ENCODE measurements at places on chromosomes 5 and 9.

DNA sequence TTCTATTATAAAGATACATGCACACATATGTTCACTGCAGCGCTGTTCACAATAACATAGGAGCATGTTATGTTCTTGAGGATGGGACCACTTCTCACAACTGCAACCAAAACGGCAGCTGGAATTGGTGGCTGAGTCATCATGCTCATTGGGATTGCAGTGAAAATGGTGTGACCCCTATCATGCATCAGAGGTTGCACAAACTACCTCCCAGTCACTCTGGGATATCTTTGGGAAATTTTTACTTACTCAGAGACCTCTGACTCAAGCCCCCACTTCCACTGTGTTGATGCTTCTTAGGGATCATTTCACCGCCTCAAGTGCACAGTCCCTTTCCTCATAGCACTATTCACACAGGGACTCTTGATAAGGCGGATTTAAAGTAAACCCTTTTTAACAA lies 474.1 kb downstream of the BNC2 start:
- DNase-seq, result no peak

- no peak for DNase-seq
These were observed 221.0 kb downstream of the TSSK1B start for GRCh38 chr5:113213551-113214425.

DNA sequence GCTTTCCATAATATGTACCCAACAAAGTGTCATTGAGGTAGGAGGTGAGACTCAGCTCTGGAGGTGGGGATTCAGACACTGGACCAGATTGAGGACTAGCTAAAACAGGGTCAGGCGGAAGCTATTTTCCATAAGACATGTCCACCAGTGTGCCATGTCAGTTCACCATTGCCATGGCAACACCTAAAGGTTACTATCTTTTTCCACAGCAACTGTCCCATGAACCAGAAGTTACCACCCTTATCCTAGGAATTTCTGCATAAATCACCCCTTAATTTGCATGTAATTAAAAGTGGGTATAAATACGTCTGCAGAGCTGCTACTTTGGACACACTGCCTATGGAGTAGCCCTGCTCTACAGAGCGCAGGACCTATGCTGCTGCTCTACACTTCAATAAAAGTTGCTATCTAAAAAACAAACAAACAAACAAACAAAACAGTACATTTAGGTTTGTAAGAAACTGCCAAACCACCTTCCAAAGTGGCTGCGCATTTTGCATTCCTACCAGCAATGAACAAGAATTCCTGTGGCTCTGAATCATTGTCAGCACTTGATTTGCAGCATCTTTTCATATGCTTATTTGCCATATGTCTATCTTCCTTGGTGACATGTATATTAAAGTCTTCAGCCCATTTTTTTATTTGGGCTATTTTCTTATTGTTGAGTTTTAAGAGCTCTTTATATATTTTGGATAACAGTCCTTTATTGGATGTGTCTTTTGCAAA lies 18.0 kb upstream of the TRIM32 start:
- DNase-seq, result no peak

DNA sequence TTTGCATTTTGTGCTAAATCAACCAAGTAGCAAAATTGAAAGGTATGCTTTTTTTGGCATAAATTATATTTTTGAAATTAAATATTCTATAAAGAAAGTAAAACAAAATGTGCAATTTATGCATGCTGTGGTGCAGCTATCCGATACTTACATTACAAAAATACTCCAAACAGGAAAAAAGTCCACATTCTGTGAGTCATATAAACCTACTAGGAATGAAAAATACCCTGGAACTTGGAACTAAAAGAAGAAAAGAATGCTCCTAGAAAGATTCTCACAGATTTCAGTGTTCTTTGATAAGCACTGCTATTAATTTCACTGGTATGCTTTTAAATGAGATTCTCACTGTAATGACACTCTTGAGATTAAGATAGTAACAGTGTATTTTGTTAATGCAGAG lies 92.6 kb downstream of the OSMR start:
- DNase-seq, result no peak

- DNase-seq, result no peak
These were observed 27.8 kb upstream of the SLC44A1 start for GRCh38 chr9:105216440-105217178.

DNA sequence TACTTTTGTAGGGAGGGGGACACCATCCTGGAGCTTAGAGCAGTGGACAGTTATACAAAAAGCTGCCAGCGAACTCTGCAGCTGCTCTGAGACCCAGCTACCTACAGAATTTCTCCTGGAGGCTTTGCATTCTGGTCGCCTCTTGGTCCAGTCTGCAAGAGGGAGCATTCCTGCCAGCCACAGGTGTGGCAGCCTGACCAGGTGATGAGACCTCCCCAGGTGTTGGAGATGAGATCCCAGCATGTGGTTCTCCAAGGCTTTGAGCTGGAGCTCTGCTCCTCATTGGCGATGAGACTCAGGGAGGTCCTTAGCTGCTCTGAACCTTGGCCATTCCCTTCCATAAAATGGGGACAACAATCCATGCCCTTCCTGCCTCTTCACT lies 69.3 kb downstream of the RGS3 start:
- no peak for DNase-seq

- DNase-seq, result no peak
These were observed 592.0 kb upstream of the DMAC1 start for GRCh38 chr9:8391566-8391965.

DNA sequence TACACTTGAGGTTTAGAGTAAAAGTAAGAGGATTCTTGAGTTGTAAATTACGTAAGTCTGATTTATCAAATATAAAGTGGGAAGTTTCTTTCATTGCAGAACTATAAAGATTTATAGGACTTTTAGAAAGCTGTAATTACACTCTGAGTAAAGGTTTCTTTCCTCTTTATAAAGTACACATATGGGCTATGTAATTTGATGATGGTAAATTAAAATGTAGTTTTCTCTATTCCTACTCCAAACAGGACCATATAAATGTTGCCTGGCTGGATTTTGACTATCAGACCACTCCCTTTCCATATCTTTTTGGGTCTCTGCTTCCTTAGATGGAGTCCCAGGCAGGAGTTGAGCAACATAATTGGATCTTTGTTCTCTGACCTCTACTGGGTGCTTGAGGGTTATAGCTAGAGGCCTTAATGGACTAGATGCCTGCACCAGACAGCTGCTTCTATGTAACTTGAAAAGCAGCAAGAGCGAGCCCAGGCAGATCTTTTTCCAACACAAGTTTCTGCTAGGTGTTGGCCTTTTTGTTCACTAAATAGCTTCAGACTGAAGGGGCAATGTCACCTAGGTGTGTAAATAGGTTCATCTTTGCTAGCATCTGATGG lies 11.4 kb upstream of the TEX48 start:
- no peak for DNase-seq

DNA sequence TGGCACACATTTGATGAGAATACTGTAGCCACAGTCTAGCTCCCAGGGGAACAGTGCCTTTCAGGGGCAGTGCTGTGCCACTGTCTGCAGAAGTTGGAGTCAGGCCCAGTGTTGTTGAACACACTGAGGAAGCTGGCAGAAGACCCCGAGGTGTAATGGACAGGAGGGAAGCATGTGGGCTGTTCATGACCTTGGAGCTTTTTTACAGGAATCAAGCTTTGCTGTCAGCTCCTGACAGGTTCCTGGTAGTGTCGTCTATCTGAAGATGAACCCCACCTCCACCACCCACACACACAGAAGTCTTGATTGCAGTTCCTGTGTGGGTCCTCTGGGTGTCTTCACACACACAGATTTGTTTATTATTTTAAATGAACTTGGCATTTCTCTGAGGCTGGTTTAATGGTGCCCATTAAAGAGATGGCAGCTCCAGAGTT lies 40.3 kb upstream of the TNFAIP8 start:
- DNase-seq, result no peak

DNA sequence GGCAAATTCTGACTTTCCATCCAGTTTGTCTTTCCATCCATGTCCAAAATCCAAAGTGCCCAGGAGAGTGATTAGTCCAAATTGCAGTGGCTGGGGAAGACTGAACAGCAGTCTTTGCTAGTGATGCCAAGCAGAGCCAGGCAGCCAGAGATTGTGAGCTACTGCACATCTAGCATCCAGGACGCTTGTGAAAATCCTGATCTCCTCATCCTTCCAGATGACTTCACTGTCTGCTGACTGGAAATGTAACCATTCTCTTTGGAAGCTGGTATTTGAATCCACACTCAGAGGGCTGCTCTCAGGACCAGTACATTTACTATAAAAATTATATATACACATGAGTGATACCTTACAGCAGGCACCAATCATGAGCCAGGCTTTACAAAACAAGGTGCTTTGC lies 49.6 kb downstream of the MACROH2A1 start:
- DNase-seq, result no peak

DNA sequence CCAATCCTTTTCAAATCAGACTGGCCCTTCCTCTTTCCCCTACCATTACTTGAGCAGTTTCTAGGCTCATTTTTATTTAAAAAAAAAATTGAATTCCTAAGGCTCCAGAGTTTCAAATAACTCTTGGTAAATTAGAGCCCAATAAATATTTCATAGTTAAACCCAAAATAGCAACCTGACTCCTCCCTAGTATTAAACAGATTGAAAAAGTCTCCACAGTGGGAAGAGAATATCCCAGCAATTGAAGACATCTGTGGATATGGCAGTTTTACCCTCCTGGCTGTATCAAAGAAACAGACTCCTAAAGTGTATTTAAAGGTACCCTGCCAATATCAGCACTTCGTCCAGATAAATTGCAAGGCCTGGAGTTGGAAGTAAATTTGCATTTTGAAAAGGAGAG lies 52.7 kb upstream of the GDNF start:
- DNase-seq, result no peak

DNA sequence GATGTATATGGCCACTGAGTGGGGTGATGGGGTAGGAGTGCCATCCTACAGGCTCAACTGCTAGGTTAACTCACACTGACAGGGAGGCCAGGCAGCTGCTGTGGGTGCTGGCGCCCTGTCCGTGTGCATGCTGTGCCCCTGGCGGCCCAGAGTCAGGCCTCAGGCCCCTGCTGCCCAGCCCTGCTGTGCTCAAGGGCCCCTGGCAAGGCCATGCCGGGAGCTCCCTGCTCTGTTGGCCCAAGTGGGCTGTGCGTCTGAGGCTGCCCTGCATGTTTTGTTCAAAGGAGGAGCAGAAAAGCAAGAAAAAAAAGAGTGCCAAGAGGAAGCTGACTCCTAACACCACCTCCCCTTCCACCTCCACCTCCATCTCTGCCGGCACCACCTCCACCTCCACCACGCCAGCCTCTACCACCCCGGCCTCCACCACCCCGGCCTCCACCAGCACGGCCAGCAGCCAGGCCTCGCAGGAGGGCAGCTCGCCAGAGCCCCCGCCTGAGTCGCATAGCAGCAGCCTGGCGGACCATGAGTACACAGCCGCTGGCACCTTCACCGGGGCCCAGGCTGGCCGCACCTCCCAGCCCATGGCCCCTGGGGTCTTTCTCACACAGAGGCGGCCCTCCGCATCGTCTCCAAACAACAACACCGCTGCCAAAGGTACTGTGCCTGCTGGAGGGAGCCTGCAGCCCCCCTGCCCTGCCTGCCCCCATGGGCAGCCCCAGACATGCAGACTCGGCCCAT lies 100.1 kb downstream of the PHF2 start:
- DNase-seq, result no peak

DNA sequence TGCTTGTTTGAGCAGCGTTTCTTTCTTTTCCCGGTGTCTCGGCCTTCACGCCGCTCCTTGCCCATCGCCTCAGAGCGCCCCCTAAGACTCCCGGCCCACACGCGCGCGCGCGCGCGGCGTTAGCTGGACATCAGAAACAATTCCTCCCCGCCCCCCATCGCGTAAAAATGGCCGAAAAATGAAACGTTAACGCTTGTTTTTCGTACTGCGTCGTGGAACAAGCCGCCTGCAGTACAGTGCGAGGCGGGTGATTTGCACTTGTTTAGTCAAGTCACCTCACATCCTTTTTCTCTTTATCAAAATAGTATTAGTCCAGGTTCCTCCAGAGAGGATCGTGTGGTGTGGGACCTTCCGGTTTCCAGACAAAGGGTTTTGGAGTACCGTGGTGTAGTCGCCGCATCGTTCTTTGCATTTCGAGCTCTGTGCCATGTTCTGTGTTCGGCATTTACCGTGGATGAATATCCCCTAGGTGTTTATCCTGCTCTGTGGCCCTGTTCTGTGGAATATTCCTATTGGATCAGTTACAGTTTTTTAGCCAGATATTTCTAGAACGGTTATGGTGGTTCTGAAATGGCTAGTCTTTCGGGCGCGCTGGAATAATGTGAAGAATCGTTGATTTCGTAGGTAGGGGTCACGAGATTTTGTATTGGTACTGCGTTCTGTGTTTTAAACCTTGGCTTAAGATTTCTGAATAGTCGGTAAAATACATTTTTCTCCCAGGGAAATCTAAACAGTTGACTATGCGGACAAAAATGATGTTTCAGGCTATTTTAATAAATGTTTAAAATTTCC lies 1.0 kb downstream of the MATR3 start:
- no peak for DNase-seq

- no peak for DNase-seq
These were observed 318.8 kb upstream of the ELAVL2 start for GRCh38 chr9:24144796-24145195.

DNA sequence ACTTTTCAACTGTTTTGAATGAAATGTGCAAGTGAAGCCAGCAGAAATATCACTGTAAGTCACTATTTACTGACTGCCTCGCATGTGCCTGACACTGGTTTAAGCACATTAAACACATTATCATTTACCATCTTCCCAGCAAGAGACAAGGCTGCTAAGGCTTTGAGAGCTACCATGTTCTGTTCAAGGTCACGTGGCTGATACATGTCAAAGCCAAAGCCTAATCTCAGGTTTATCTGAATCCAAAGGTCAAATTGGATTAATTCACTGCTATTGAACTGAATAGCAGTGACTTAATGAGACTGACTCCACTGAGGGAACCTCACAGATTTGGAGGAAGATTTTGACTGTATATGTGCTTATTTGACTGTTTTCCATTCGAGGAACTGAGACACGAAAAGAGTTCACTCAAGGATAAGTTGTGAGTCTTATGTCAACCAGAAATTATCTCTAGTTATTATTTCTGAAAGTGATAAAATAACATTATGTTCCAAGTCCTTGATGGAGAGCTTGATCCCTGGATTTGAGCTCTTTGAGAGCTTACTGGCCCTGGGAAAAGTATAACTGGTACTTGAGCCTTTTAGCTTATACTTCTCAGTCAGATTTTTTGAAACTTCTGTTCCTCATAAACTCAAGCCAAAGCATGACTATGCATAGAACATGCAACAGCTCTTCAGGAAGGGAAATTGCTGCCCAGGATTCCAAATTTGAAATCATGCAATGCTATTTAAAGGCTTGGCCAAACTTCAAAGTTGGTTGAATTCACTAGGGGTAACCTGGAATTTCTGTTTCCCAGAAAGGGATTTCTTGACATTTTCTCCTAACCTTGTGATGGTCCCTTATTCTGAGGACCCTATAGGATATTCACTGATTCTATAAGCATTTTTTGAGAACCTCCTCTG lies 23.4 kb upstream of the ARHGAP26 start:
- DNase-seq, result no peak

GRCh38 chr5:158354958-158355357 lies 496.0 kb upstream of the CLINT1 start:
- DNase-seq, result no peak

DNA sequence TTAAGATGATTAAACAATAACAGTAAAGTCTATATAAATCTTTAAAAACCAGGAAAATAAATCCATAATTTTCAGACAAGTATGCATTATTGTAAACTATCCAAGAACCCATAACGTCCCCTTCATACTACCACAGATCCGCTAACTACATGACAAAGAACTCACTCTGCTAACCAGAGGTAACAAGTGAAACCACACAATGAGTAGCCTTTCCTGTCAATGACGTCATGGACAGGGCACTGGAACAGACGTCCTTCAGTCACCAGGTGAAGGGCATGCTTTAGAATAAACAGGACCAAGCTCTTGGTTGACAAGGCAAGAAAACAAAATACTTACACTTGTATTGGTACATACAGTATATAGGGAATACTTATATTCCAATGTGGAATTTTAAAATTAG lies 45.2 kb downstream of the RNF130 start:
- no peak for DNase-seq
